ENCODE measurements at places on chromosomes 2 and 18. TPM values are rescaled to one million over a fixed set of nuclear protein-coding genes. Genes with fewer than 3 reads are reported as not detected.

ITGAV gene
- total RNA-seq: 69.1 TPM

GRCh38 chr2:97730245-97730644 lies 16.9 kb downstream of the ZAP70 start:
- H3K27me3 ChIP-seq: no peaks in the 10 kb centered on the region
- DNase-seq: no peak
- H3K4me3 ChIP-seq: no peak overlapping the region
- no peak overlapping the region for H3K27ac ChIP-seq
- peaks cover 1% of the 10 kb centered on the region for H3K36me3 ChIP-seq
- H3K4me1 ChIP-seq: peaks cover 25% of the 10 kb centered on the region

TSN gene
- total RNA-seq: 86.3 TPM

DNA sequence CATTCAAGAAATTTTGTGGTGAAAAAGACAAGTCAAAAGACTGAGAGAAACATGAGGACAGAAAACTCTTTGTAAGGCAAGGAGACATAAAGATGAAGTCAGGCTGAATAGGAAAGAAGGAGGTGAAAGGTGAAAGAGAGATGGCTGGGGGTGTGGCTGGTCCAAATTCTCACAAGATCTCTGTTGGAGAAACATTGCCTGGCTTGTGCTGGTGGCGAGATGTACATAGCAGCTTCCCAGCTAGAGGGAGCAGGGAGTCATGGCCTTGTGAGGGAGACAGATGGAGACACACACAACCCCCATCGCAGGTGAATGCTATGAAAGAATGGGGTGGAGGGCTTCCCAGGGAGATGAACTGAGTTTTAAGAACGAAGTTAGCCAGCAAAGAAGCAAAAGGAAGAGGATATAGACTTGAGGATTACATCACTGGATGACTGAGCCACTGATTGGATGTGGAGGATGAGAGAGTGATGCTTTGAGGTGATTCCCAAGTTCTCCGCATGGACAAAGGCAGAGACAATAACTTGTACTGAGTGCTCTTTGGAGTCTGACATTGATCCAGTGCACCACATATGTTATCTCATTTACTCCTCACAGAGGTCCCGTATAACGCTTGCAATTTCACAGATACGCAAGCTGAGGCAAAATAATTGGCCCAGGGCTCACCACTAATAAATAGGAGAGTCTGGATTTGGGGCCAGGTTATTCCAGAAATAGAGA lies 3.7 kb upstream of the EMX1 start:
- peaks cover 82% of the 10 kb centered on the region for H3K27me3 ChIP-seq
- H3K36me3 ChIP-seq: no peaks in the 10 kb centered on the region
- no peak overlapping the region for H3K27ac ChIP-seq
- no peak overlapping the region for H3K4me3 ChIP-seq

GPAT2 gene
- not detected for total RNA-seq

- no peak for DNase-seq
- no peak overlapping the region for H3K4me3 ChIP-seq
- peaks cover 3% of the 10 kb centered on the region for H3K27me3 ChIP-seq
- H3K36me3 ChIP-seq: no peaks in the 10 kb centered on the region
Measured at GRCh38 chr2:99812426-99812825, 322.6 kb upstream of the REV1 start.

DNA sequence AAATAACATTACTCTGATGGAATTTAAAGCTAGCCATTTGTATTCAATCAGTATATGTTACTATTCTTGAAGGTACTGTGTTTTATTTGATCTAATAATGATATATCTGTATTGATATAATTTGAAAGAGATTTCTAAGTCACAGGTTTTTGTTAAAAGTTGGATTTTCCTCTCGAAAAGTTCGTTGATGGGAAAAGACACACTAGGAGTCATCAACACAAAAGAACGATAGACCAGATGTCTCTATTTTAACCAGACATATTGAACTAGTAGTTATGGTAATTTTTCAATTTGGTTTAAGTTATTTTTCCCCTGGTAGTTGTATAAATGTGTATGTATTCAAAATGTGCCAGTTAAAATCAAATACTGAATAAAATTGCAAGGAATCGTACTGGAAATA lies 2.5 kb downstream of the ASXL3 start:
- no peak overlapping the region for H3K27ac ChIP-seq
- peaks cover 2% of the 10 kb centered on the region for H3K36me3 ChIP-seq
- H3K27me3 ChIP-seq: peaks cover 5% of the 10 kb centered on the region
- H3K4me1 ChIP-seq: peaks cover 17% of the 10 kb centered on the region
- DNase-seq: no peak
- no peak overlapping the region for H3K4me3 ChIP-seq

GRCh38 chr2:95384854-95385569 lies 17.5 kb upstream of the FAHD2A start:
- H3K4me1 ChIP-seq: no peaks in the 10 kb centered on the region
- no peak overlapping the region for H3K4me3 ChIP-seq
- H3K36me3 ChIP-seq: no peaks in the 10 kb centered on the region
- no peak for DNase-seq
- H3K27ac ChIP-seq: no peak overlapping the region

CNTNAP5 gene
- 8.9 TPM for total RNA-seq

DNA sequence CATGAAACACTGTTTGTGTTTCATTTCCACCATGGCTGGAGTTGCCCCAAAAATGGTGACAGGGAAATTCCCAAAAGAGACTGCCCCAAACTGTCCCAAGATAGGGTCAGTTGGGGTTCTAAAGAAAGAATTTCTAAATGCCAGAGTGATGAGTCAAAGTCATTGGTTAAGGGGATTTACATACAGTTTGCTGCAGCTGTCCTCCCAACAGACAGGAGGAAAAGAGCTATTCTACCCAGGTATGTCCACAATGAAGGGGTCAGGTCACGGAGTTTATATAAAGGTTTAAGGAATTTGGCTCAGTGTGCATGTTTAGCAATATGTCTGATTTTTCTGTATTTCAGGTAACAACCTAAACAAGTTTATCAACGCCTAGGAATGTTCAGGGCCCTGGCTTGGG lies 344.1 kb downstream of the TDRD15 start:
- H3K4me3 ChIP-seq: no peak overlapping the region
- no peak for DNase-seq
- H3K27me3 ChIP-seq: no peaks in the 10 kb centered on the region
- H3K36me3 ChIP-seq: no peaks in the 10 kb centered on the region
- peaks cover 5% of the 10 kb centered on the region for H3K4me1 ChIP-seq
- H3K27ac ChIP-seq: no peak overlapping the region

MPP4 gene
- not detected for total RNA-seq

TRIM43 gene
- not detected for total RNA-seq

DNA sequence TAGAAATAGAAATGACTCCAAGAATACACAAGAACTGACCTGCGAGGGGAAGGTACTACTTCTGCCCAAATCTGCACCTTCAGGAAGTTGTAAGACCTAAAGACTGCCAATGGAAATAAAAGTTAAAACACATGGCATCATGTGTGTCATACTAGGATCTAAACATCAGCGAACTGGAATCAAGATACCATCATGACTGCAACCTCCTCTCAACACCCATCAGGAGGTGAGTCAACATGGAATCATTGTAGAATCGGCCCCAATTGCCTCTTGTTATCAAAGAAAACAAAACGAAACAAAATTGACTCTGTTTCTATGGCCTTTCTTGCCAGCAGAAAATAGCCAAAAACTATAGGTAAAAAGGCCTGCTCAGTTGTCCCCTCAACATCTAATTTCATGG lies 15.1 kb downstream of the RDH14 start:
- DNase-seq: no peak
- H3K27ac ChIP-seq: no peak overlapping the region
- H3K27me3 ChIP-seq: no peaks in the 10 kb centered on the region
- H3K4me3 ChIP-seq: no peak overlapping the region

GRCh38 chr18:47888156-47888555 lies 42.3 kb downstream of the SMAD2 start:
- peak overlapping the region; percentile 42 for H3K27ac ChIP-seq
- H3K4me1 ChIP-seq: peaks cover 4% of the 10 kb centered on the region
- H3K4me3 ChIP-seq: no peak overlapping the region
- peaks cover 7% of the 10 kb centered on the region for H3K36me3 ChIP-seq

DNA sequence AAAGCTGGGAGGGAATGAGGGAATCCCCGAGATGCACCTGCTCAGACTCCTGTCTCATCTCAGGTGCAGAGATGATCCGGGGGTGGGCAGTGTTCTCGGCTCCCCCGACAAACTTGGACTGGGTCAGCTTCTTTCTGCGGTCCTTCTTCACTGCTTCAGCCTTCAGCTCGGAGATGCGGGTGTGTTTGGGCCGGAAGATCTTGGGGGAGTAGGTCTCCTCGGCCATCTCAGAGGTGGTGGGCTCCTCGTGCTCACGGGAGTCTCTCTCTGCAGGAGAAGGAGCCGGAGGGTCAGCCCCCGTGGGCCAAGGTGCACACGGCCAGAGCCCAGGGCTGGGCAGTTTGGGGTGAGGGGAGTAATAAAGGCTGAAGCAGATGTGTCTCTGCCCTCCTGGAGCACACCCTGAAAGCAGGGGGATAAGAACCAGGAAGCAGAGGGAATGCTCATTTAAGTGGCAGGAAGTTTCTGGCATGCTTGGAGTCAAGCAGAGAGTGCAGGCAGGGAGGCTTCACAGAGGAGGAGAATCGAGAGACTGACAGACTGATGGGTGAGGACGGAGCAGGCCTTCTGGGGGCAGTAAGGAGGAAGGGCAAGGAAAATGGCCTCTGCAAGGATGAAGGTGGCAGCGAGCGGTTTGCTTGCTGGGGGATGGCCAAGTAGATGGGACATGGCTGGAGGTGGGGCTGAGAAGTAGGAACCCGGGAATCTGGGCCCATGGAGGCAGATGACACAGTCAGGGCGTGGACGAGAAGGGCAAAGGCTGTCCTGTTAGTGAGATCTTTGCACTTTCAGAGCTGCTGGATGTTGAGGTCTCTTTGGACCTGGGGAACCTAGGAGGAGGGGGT lies 16.3 kb downstream of the IGFBP5 start:
- peaks cover 3% of the 10 kb centered on the region for H3K27me3 ChIP-seq
- H3K4me3 ChIP-seq: no peak overlapping the region
- H3K36me3 ChIP-seq: peaks cover 8% of the 10 kb centered on the region

DNA sequence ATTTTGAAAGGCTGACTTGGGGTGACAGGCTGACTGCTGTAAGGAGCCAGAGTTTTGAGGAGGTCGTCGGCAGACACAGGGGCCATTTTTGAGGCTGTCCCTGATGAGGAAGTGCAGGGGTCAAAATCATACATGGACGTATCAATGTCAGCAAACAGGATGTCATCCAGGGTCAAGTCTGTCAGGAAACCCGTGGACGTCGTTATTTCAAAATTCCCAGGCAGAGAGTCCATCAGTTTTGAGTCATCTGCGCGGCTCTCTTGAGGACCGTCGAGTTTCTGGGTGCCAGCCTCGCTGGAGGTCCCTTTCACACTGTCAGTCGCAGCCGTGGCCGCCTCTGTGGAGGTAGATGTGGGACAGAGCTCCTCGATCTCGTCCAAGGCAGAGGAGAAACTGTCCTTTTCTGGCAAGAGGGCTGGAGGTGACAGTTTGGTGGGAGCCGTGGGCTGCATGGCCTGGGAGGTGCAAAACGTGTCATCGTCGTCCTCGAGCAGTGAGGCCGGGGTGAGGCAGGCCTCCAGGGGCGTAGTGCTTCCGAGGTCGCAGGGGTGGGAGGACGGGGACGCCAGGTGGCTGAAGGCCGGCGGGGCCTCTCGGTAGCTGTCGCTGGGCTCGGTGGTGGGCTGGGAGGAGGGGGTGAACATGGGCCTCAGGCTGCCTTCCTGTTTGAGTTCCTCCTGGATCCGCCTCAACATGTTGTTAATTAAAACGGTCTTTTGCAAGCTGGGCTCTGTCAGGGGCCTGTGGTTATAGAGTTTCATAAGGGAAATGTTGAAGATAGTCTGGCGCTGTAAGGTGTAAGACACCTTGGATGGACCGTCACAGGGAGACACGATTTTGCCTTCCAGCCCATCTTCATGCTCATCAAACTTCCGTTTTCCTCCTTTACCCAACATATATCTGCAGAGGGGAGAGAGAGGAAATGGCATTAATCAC lies 17.5 kb downstream of the SERTAD2 start:
- H3K36me3 ChIP-seq: peaks cover 12% of the 10 kb centered on the region
- peak overlapping the region; percentile 38 for H3K27ac ChIP-seq
- DNase-seq: no peak
- H3K27me3 ChIP-seq: no peaks in the 10 kb centered on the region
- no peak overlapping the region for H3K4me3 ChIP-seq

- H3K4me3 ChIP-seq: no peak overlapping the region
- H3K27me3 ChIP-seq: no peaks in the 10 kb centered on the region
- no peak overlapping the region for H3K27ac ChIP-seq
Measured at GRCh38 chr2:234412726-234413125, 84.2 kb downstream of the ARL4C start.

GRCh38 chr2:138500592-138501424 lies 762 bp upstream of the SPOPL start:
- H3K27me3 ChIP-seq: no peaks in the 10 kb centered on the region
- H3K4me3 ChIP-seq: peak overlapping the region; percentile 90
- H3K27ac ChIP-seq: peak overlapping the region; percentile 97
- no peak for DNase-seq
- H3K36me3 ChIP-seq: no peaks in the 10 kb centered on the region
- H3K4me1 ChIP-seq: peaks cover 31% of the 10 kb centered on the region

GRCh38 chr2:7736646-7737305 lies 819.6 kb downstream of the RNF144A start:
- H3K4me1 ChIP-seq: no peaks in the 10 kb centered on the region
- H3K36me3 ChIP-seq: no peaks in the 10 kb centered on the region
- no peak overlapping the region for H3K27ac ChIP-seq
- no peak for DNase-seq

INHA gene
- total RNA-seq: 1.7 TPM

LRATD1 gene
- total RNA-seq: 177 TPM

Measured in progenitor cell of endocrine pancreas (in vitro differentiated cells).